ENCODE measurements at places on chromosomes 1 and 21.

DNA sequence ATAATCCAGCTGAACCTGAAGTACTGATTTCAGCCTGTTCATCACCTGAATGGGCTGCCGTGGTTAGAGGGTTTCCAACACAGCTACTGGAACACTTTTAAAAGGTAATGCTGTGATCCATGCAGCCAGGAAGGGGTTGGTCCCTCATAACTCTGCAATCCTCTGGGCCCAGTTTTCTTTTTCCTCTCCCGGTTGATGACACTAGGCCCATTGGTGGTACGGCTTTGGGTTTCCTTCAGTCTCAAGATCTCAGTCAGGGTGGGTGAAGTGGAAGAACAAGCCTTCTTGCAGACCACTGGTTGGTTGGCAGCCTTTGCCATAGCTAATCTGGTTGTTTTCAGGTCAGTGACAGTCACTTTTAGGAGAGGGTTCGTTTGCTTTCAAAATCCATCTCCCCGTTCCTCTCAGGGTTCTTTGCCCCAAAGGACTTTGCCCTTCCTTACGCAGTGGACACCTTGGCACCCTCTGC, 502 bp upstream of the SLC35A3 start:
- no peak for DNase-seq

GRCh38 chr1:174060090-174060489, 37.9 kb upstream of the RC3H1 start:
- no peak for DNase-seq

GRCh38 chr1:212470059-212470458, 37.3 kb downstream of the NENF start:
- no peak for DNase-seq

DNA sequence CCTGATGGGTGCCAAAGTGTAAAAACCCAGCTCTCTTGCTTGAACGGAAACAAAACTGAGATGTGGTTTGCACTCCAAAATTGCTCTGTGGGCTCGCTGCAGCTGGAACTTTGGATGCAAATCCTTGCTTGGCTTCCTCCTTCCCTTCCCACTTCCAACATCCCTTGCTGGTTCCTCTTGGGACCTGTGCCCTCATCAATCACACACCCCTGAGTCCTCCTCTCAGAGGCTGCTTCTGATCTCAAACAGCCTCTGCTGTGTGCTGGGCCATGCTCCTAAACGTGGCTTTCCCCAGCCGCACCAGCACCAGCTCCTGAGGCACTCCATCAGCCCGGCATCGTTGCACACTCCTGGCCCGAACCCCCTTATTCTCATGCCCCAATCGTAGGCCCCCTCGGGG, 124.3 kb upstream of the RAB4A start:
- DNase-seq, result no peak

- no peak for DNase-seq
These were observed at the start of gene HSD11B1 for GRCh38 chr1:209704584-209704983. HSD11B1 (plus strand) TSS chr1:209704846; CDS start chr1:209704943, 97 bp downstream.

DNA sequence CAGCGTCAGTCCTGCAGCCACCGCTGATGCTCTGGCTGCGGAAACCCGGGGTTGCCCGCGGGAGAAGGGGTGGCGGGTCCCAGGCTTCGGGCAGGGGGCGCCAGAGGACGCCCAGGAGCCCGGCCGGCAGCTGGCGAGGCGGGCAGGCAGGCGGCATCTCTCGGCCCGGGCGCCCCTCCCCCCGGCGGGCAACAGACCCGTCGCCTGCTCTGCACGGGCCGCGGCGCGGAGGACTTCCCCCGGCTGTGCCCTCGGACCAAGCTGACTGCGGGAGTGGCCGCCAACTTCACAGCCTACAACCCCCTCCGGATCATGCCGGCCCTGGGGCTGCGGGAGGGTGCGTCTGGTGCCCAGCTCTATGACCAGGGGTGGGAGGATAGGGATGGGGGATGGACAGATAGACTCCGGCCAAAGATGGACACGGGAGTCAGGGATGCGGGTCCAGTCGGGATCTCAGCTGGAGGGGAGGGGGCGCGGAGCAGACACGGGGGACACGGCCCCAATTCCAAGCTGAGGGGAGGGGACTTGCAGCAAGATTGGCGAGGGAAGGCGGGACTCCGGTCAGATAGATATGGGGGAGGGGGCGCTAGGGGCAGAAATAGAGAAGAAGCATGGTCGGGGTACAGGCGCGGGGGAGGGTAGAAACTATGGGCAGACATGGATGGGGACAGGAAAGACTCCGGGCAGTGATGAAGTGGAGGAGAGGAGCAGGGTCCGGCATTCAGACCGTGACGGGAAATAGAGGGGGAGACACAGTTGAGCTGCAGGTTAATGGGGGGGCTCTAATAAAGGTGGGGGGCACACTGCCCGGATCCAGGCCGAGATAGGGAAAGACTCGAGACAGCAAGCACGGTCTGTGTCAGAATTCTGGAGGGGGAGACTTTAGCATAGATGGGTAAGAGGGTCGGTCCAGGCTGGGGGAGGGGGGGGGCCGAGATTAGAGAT, 1.1 kb downstream of the ADGRB2 start:
- no peak for DNase-seq

- peak; percentile 35 for DNase-seq
These were observed 20.9 kb upstream of the ZNF678 start for GRCh38 chr1:227542153-227543120.

DNA sequence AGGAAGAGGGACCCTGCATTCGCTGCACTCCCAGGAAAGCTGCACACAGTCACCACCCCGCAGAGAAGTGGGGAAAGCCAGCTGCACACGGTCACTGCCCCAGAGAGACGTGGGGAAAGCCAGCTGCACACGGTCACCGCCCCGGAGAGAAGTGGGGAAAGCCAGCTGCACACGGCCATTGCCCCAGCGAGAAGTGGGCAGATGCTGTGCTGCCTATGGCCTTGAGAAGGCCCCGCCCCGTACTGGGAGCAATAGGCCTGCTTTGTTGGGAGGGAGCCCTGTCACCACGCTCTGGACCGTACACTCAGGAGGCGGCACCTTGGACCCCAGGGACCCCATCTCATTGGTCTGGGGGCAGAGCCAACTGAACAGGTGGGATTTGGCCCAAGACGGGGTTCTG, 4.3 kb upstream of the GPR153 start:
- DNase-seq, result no peak

- DNase-seq, result no peak
These were observed 29.2 kb downstream of the MAN1C1 start for GRCh38 chr1:25645637-25646400.

DNA sequence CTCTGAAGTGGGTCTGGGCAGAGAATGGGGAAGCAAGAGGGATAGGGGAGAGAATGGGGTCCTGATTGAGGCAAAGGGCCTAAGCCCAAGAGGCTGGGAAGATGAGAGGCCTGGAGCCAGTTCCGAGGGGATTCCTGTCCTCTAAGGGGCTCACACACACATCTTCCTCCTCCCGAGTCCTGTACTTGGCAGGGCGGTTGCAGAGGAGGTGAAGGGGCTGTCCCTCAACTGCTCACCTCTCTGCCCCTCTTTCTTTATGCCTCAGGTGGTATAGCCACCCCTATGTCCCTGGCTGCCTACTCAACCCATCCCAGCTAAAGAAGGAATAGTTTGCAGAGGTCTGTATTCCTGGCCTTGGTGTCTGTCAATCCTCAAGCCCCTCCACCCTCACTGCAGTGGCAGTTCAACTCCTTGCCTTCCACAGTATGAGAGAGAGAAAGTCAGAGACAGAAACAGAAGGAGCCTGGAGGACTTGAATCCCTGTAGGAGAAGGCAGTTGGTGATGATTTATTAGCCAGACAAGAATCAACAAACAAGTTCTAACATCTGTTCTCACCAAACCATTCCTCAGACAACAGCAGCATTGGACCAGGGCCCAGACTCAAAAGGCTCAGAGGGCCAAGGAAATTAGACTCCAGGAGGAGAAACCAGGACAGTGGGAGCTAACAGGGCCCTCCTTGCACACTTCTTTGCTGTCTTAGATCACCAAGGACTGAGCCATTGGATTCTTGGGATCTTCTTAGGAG, 10.7 kb downstream of the SH2D2A start:
- DNase-seq, result no peak

DNA sequence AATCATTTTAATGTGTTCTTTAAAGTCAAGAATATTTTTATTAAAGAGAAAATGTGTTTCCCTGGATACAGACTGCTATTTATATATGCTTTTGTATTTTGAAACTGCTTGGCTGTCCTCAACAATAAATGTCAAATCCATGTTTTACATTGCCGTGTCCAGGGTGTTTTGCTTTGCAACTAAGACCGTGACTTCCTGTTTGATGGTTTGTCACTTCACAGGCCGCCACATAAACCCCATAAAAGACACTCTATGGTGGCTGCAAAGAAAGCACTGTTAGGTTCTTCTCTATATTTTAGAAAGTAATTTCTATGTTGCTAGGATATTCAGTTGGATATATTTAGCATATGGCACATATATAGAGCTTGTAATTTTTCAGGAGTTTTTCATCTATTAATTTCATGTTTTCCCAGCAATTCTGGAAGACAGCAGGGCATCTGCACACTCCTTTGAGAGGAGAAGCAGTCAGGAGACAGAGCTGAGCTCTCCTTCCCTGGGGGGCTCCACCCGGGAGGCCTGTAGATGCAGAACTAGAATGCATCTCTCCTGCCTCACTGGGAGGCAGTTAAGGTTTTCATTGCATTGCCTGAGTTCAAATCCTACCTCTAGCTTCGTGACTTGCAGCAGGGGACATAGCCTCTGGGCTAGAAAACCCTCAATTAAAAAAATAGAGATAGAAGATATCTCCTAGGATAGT, 33.1 kb downstream of the PRDM2 start:
- DNase-seq, result no peak

GRCh38 chr1:205061665-205062069, 18.7 kb downstream of the CNTN2 start:
- DNase-seq, result peak; percentile 70

DNA sequence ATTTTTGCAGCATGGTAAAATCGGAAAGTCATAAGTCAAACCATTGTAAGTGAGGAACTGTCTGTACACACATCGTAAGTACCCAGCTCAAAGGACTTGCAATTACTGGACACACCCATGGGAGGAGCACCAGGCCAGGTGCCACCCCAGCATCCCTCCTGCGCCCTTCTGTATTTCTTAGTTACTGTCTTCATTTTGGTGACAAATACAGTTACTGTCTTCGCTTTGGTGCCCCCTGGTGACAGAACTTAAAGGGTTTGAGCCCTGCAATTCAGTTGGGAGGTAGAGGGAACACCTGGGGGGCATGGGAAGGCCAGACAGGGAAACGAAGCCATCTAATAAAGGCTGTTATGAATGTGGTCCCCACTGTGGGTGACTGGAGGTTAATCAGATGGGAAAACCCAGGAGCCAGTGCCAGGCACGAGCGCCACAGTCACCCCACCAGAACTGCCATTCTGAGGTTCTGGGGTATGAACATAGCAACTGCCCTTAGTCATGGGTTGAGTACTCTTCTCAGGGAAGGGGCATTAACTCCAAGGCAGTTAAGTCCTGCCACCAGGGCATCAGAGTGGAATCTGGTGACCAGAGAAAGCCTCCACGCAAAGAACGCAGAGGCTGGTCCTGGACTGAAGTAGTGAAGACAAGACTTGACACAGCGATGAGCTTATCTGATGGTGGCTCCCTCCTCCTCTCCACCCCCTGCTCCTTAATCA, 612.9 kb downstream of the PTPRU start:
- DNase-seq, result peak; percentile 59

- no peak for DNase-seq
These were observed 229.6 kb upstream of the KIAA0040 start for GRCh38 chr1:175422156-175422555.

DNA sequence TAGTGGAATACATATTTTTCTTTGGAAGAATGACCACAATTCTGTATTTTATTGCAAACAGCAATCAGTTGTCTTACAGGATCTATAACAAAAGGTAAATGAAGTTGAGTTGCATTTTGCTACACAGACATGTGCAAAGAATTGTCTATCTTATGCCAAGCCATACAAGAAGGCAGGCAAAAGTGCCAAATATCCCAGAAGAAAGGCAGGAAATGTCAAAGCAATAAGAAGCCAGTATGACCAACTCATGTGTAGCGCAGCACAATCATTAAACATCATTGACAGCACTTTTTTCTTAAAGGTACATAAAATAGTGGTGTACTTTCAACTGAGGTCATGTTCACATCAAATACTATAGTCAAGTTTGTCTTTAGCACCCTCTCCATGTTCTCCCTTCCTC, 42.7 kb downstream of the NIBAN1 start:
- no peak for DNase-seq

DNA sequence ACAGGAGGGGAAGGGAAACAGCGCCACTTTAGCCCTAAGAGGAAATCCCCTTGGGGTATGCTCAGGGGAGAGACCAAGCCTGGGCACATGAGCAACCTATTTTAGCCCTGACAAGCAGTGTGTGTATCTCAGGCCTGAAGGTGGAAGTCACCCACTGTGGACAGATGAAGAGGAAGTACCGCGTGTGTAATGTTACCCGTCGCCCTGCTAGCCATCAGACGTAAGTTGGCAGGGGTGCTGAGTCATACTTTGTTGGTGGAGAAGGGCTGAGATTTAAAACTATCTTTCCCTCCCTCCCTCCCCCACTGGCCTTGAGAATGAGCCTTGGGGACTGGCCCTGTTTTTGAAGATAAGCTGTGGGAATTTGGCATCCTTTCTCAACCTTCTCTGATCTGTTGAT, 11.2 kb downstream of the AGO1 start:
- DNase-seq, result no peak

GRCh38 chr1:99503276-99503747, 142.6 kb upstream of the PALMD start:
- DNase-seq, result no peak

DNA sequence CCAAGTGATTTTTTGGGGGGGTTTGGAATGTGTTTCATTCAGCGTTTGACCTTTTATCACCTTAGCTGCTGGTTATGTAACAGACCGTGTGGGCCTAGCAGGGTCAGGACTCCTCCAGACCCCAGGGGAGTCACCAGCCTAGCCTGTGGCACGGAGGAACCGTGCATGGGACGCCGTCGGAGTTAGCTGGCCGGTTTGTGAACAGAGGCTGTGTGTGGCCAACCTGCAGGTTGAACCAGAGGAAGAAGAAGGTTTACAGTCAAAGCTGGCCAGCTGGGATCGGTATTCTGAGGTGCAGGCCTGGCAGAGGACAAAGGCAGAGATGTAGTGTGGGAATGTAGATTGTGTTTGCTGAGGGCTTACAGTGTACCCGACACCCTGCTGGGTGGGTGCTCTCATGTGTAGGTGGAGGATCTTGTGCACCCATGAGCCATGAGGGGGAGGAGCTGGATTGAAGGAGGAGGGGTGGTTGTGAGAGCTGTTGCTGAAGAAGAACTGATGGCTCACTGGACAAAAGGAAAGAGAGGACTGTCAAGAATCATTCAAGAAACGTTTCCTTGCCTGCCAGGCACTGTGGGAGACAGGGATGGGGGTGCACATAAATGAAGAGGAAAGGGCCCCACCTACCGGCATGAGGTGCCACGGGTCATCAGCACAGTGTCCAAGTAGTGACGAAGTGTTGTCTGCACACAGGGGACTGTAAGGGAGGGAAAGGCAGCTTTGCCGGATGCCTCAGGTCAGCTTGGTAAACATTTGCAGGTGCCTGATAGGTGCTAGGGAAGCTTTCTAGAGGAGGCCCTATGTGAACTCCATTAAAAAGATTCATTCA, 40.0 kb upstream of the PWP2 start:
- no peak for DNase-seq

- no peak for DNase-seq
These were observed 2.1 kb downstream of the TMEM240 start for GRCh38 chr1:1538334-1538733.
